ENCODE measurements at places on chromosomes 1 and 21.

GRCh38 chr21:36915014-36915695 is 51.3 kb downstream of the HLCS start:
- DNase-seq, result no peak

DNA sequence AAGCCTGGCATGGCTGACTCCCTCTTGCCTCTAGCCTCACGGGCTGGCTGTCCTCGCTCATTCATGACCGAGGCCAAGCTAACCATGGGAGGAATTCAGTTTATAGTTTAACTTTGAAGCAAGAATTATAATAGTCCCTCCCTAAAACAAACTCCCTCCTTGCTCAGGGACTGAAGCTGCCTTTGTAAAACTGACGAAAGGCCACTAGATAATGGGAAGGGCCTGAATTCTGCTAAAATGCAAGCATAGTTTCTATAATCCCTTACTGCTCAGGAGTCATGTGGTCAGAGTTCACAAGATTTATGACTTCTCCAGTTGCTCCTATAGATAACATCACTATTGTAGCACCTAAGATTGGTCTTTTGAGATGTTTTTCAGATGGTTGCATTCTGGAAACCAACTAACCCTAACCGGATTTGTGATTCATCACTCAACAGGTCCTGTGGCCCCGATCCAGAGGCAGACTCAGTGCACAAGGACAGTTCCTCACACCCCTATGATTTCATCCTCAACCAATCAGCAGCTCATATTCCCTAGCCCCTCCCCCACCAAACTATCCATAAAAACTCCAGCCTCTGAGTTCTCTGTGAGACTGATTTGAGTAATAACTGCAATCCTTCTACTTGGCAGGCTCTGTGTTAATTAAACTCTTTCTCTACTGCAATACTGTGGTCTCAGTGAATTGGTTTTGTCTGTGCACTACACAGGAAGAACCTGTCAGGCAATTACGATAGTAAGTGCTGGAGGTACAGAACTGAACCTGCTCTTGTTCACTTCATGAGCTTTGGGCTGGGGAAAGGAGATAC is 26.4 kb downstream of the HHIPL2 start:
- DNase-seq, result no peak

- no peak for DNase-seq
Measured at GRCh38 chr1:22141554-22142314, 1.2 kb downstream of the WNT4 start.

DNA sequence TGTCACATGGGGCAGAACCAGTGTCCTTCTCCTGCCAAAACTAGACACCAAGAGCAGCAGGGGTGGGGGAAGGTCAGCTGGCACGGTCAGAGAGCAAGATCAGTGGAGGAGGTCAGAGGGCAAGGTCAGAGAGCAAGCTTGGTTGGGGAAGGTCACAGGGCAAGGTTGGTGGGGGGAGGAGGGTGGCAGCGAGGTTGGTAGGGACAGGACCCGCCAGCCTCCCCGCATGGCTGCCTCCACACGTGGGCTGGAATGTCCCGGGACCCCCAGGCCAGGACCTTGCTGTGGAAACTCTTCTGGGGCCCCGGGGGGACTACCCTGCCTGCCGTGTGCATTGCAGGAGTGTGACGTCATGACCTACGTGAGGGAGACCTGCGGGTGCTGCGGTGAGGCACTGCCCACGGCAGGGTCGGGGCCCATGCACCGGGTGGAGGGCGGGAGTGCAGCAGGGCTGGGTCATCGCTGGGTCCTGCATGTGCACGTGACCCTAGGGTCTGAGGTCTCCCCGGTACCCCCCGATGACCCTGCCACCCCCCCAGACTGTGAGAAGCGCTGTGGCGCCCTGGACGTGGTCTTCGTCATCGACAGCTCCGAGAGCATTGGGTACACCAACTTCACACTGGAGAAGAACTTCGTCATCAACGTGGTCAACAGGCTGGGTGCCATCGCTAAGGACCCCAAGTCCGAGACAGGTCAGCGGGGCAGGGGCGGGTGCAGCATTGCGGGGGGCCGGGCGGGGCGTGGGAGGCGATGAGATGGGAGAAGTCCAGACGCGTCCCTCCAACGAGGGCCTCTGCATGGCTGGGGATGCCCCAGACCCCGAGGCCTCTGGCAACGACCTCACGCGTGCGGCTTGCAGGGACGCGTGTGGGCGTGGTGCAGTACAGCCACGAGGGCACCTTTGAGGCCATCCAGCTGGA is 27.3 kb downstream of the COL6A2 start:
- DNase-seq, result no peak

DNA sequence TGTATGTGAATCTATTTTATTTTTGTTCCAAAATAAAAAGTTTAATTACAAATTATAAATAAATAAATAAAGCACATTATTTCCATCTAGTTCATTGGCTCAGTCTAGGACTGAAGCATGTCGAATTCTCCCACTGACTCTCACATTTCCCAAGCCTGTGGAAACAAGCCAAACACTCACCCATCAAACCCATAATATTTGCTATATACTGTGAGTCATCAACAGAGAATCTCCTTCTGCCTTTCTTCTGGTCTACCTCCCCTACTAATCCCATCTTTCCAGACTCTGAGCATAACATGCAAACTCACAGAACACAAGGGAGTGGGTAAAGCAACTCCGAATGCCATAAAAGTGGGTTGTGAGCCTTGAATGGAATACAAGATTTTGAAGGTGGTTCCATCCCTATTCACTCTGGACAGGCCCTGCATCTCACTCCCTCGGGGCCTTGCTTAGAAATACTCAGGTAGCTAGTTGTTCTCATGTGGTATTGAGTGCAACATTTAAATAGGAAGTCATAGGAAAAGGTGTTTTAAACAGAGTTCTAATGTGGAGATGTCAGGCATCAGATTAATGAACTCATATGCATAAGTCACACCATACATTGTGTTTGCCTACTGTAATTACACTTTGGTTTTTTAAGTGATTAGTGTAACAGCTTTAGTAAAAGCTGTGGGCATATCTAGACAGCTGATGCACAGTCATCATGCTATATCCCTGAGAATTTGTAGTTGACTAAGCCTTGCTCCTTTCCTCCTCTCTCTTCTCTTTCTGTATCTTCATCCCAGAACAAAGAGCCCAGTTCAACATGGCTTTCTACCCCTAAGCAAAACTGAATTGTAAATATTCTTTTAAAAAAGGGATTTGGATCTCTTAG is 47.0 kb downstream of the F5 start:
- DNase-seq, result no peak

DNA sequence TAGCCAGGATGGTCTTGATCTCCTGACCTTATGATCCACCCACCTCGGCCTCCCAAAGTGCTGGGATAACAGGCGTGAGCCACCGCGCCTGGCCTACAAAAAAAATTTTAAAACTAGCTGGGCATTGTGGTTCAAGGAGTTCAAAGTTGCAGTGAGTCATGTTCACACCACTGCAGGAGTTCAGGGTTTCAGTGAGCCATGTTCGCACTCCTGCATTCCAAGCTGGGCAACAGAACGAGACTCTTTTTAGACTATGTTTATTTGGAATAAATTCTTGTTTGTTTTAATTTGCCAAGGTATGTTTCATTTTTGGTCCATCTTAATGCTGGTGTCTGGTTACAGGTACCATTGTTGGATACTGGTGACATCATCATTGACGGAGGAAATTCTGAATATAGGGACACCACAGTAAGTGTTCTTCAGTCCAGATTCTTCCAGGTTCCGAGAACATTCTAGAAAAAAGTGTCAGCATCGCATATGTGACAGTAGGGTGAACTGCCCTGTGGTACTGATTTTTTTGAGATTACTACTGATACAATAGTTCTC is 3.9 kb downstream of the PGD start:
- DNase-seq, result no peak

GRCh38 chr1:92747735-92748134 is 37.2 kb downstream of the EVI5 start:
- no peak for DNase-seq

- DNase-seq, result no peak
Measured at GRCh38 chr1:111987502-111987901, 2.0 kb downstream of the KCND3 start.

DNA sequence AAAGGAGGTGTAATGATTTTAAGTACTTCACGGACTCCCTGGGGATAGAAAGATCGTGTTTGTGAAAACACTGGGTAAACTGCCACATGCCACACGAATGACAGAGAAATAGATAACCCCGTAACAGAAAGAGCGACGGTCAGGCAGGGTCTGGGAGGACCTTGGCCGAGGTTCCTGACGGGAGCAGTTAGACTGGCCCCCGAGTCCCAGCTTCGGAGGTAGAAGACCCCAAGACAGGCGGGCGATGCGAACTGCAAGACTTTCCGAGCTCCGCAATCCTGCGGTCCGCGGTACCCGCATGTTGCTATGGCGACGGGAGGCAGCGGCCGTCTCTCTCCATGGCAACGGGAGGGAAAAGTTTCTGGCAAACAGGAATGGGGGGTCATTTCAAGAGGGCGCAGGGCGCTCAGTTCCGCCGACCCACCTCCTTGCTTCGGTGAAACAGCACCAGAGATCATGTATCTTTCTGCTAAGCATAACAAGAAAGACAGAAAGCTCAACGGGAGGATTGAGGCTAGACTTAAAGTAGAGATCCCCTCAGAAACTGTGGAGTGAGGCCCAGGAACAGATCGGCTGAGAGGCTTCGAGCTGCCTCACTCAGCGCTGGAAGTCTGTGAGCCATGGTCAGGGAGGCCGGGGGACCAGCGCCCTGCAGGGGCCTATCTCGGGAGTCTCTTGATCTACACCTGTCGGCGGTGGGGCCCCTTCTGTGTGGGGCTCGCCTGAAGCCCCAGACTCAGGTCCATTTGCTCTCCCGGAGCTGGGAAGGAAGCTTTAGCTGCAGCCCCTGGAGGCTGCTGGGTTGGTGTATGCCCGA is 685 bp upstream of the SYT6 start:
- DNase-seq, result no peak

DNA sequence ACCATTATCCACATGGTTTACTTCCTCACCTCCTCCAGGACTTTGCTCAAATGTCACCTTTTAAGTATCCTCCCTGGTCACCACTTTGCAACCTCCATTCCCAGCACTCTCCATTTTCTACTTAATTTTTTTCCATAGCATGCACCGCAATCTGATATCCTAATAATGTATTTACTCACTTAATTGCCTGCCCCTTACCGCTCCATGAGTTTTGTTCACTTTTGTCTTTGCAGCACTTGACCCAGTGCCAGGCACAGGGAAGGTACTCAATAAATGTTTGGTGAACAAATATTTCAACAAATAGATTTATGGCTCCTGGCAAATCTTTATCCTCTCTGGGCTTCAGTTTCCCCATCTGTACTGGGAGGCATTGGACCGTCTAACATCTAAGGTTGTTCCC is 53.6 kb downstream of the UBE2T start:
- no peak for DNase-seq

- no peak for DNase-seq
Measured at GRCh38 chr1:225044258-225044657, 114.8 kb downstream of the DNAH14 start.

- peak; percentile 52 for DNase-seq
Measured at GRCh38 chr1:67535474-67535873, 105.3 kb upstream of the SERBP1 start.

- no peak for DNase-seq
Measured at GRCh38 chr1:43441166-43441893, 12.4 kb downstream of the HYI start.

- DNase-seq, result no peak
Measured at GRCh38 chr1:21206117-21206516, 29.4 kb upstream of the EIF4G3 start.

- peak; percentile 60 for DNase-seq
Measured at GRCh38 chr1:160997323-160998038, 23.5 kb downstream of the F11R start.

GRCh38 chr1:236163463-236164153 is 21.3 kb downstream of the GPR137B start:
- DNase-seq, result no peak

DNA sequence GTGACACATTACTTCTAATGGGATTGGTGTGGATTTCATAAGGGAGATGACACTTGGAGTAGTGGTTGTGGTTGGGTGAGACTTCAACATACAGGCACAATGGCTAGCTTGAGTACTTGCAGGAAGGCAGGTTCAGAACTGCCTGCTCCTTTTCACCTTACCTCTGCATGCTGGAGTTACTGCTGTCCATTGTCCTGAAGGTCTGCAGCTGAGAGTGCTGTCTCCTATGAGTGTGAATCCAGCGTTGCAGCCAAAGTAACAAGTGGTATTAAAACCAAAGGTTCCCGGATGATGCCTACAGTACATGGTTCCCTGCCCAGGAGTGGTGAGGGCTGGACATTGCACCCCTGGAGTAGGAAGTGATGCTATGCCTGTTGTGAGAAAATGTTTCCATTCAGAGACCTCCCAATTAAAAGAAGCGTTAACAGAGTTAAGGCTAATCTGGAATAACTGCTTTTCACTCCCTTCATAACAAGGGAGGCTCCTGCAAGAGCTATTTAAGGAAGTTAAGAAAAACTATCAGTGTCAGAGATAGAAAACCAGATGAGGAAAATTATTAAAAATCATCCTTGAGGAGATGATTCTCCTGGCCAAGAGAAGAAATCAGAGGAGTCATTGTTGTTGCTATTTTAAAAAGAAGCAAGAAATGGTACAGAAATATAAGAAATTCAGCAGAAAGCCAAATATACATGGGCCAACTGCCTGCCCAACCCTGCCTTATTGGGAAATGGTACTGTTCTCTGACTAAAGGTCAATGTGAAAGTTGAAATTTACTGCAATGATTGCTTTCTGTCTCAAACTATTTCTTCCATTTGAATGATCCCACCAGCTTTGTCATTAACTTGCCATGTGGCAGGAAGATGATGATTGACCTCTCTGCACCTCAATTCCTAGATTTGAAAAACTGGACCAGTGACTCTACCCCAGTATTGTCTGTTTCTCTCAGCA is 9.8 kb upstream of the F5 start:
- no peak for DNase-seq

DNA sequence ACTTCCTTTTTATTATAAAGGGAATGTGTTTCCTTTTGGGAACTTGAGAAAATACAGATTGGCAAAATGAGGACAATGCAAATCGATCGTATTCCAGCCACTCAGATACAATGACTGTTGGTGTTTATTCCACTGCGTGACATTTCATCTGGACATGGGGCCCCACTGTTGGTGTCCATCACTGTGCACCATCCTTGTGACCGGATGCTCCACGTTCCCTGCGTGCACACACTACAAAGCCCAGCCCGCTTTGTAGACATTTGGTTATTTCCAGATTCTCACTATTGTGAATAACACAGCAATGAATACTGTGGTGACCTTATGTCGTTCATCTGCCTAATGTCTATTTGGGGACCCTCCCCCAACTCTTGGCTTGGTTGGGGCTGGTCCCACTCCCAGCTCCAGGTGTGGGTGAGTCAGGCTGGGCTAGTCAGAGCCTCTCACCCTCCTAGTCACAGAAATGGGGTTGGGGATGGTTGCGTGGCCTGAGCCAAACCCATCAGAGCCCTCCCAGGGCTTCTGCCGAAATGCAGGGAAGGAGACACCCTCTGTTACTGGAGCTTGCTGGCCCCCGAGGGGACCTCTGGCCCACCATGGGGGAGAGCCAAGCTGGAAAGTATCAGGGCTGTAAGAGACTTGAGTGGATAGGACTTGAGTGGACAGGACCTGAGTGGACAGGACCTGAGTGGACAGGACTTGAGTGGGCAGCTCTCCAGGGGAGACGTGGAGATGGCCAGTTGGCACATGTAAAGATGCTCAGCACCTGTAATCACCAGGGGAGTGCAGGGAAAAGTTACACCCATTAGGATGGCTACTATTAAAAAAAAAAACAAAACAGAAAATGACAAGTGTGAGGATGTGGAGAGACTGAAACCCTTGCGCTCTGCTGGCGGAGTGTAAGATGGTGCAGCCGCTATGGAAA is 57.1 kb upstream of the ADARB1 start:
- DNase-seq, result no peak

All from AML-193 (cell line).